ENCODE measurements at places on chromosomes 1 and 21.

DNA sequence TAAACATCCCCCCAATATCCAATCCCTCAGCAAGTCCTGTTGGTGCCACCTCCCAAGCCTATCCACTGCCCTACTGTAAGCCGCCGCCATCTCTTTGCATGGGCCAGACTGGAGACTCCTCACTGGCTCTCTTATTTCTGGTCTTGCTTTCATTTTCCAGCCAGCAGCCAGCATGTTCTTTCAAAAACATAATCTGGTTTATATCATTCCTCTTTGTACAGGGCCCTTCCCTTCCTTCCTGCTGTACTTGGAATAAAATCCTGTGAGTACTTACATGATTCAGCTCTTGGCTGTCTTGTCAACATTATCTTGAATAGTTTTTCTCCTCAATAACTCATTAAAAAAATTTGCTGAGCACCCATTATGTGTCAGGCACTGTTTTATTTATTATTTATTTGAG, 28.2 kb downstream of the TLR5 start:
- no peak for DNase-seq

GRCh38 chr21:36732217-36732616, 33.3 kb downstream of the SIM2 start:
- no peak for DNase-seq

GRCh38 chr1:60978421-60979357, 103.7 kb upstream of the NFIA start:
- no peak for DNase-seq

GRCh38 chr1:25809929-25810328, 9.8 kb upstream of the MTFR1L start:
- DNase-seq, result no peak

- peak; percentile 86 for DNase-seq
Observed at GRCh38 chr1:87902830-87903229, 574.1 kb downstream of the LMO4 start.

- no peak for DNase-seq
Observed at GRCh38 chr1:182599339-182599738, 4.8 kb downstream of the RGS16 start.

DNA sequence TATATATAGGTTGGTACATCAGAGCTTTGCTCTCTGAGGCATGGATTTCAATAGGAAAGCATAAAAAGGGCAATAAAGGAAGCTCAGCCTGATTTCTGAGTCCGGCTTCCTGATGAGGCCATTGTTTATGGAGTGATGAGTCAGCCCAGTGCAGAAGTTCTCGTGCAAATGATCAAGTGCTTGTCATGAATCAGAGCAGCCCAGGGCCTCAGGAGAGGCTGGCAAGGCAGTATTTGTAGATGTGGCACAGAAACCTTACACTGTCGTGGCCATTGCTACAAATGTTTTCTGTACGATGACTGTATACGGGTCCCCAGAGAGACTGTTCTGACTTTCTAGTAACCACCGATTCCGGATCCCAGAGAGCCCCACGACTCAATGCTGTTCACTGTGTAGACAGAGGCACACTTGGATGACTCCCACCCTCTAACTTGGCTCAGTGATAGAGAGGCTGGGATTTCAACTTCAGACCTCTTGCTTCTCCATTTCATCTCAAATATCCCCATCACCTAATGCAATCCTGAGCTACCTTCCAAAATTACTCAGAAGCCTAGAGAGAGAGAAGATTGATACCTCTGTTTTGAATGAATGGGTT, 26.8 kb downstream of the UMODL1 start:
- DNase-seq, result no peak

DNA sequence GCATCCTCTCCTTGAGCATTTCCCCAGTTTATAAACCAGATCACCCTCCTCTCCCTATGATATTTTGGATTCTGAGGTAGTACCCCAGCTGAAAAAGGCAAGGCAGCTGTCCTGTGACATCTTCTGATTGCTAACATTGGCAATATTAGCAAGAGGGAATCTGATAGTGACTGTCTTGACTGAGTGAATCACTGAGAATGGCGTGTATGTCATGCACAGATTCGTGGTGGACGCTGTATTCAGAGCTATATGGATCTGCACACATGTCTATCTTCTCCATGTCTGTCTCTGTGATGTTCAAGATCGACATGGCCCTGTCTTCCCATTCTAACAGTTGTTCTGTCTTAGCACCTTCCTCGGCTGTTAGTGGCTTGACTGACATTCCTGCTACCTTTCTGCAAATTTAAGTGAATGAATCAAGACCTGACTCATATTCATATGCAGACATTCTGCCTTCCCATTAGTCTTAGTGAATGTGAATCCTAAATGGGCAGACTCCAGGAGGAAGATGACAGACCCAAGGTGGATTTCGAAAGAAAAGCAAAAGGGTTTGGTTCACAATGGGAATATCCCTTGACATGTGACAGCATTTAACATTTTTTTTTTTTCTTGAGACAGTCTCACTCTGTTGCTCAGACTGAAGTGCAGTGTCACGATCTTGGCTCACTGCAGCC, 97.7 kb downstream of the PGBD5 start:
- no peak for DNase-seq

- DNase-seq, result no peak
Observed at GRCh38 chr1:109775398-109775797, 11.7 kb upstream of the EPS8L3 start.

GRCh38 chr1:62481681-62482080, 44.8 kb downstream of the USP1 start:
- DNase-seq, result no peak
